NCI-H1930 (cell line): ENCODE measurements at places on chromosomes 12 and 14.
A peak's percentile ranks its signal among the peaks of the same experiment; 100 is the strongest.

DNA sequence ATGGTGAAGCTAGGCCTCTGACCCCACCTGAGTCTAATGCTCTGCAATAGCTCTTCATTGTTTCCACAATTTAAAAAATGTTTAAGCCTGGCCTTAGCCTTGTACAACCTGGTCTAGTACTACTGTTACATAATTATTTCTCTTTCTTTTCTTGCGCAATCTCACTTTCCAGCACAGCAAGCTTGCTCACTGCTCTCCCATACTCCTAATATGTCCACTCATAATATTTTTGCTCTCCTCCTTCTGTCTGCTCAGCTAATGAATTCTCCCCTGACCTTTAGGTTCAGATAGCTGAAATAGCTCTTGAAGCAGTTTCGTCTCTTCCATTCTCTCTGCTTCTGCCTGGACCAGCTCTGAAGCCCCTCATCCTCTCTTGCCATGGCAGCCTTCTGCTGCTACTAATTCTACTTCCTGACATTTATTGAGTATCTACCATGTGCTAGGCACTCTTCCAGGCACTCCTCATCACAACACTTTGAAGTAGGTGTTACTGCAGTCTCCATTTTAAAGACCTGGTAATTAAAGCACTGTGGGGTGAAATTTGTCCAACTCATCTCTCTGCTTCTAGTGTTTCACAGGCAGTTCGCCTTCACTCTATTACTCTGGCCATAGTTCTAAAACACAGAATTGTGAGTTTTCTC, 2.8 kb upstream of the SLC48A1 start:
- no peak for DNase-seq

GRCh38 chr12:80018119-80018518, 81.2 kb upstream of the OTOGL start:
- DNase-seq = no peak

DNA sequence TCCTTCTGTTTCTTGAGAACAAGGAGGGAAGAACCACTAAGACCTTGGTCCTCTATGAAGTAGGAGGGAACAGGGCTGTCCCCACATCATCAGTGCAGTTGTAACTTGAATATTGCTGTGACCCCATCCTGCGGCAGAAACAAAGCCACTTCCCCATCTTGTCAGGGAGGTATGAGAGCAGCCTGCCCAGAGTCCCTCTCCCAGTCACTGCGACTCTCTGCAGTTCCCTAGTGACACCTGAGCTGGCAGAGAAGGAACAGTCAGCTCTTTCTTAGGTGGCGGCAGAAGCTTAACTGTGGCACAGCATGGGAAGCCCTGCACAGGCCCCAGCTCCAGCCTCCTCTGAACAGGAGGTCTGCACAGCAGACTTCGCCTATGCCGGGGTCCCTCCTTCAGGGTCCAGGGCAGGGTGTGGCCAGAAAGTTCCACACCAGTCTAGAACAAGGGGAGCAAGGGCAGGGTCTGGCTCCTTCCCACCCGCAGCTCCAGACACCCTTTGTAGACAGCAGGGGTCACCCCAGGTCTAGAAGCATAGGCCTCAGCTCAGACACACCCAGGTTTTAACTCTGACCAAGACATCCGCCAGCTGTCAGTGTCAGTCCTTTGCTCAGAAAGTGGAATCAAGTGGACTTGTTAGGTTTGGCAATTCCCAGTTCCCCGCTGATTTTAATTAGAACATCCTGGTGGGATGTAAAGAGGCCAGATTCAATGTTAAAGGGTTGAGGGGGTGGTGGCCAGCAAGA, 36.8 kb downstream of the DEGS2 start:
- DNase-seq = no peak

GRCh38 chr12:47825173-47825639, 5.5 kb upstream of the HDAC7 start:
- DNase-seq = no peak

DNA sequence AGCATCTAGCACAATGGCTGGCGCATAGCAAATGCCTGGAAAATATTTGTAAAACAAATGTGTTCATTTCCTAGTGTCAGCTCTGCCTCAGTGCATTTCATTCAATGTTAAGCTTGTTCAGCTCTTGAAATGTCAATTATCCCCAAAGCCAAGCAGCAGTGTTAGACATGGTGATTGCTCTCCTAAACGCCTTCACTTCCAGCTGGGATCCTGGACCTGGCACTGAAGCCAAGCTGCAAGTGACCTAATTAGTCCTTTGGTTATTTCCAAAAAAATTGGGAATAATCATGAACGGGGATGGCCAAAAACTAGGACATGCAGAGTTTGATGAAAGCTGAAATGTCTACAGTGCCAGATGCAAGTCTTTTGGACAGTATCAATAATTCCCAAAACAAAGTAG, 54.9 kb upstream of the MDGA2 start:
- no peak for DNase-seq

GRCh38 chr14:71610149-71610548, 322.1 kb upstream of the RGS6 start:
- no peak for DNase-seq

DNA sequence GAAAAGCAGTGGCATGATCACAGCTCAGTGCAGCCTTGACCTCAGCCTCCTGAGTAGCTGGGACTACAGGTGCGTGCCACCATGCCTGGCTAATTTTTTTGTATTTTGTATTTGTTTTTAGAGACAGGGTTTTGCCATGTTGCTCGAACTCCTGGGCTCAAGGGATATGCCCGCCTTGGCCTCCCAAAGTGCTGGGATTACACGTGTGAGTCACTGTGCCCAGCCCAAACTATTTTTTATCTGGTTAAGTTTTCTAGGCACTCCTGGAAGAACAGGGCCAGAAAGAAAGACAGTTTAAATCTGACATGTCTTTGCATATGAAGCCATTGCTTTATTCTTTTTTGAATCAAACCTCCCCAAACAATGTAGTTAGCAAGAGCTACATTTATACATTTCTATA, 27.5 kb upstream of the PTGR2 start:
- no peak for DNase-seq

GRCh38 chr12:7134396-7135166, 4.4 kb downstream of the CLSTN3 start:
- DNase-seq = no peak

- DNase-seq = no peak
Observed at GRCh38 chr14:33578461-33579216, 372.2 kb downstream of the EGLN3 start.

DNA sequence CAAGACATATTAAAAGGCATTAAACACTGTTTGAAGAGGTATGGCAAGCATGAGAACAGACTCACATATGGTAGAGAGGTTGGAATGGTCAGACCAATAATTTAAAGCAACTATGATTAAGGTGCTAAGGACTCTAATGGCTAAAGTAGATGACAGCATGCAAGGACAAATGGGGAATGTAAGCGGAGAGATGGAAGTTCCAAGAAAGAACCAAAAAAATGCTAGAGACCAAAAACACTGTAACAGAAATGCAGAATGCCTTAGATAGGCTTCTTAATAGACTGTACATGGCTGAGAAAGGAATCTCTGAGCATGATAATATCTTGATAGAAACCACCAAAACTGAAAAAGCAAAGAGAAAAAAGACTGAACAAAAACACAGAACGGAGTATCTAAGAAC, 77.4 kb downstream of the RIN3 start:
- no peak for DNase-seq

- DNase-seq = peak; percentile 14
Observed at GRCh38 chr12:67441736-67442346, 172.7 kb downstream of the CAND1 start.

DNA sequence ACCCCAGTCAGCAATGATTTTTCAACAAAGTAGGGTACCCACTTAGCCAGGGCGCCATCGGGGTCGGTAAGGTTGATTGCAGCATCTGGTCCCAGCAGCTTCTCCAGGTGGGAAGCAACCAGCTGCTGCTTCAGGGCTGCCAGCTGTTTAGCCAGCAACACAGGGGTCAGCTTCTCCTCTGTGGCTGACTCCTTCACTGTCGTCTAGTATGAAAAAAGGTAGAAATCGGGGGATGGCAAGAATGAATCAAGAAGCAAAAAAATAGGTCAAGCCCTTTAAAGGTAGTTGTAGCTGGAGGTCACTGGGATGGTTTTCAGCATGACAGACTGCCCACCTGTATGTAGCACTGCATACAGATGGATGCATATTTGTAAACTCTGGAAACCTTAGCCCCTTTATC, 11.6 kb downstream of the MBD6 start:
- DNase-seq = no peak

GRCh38 chr12:66176105-66176900, 6.5 kb upstream of the TMBIM4 start:
- no peak for DNase-seq

- DNase-seq = no peak
Observed at GRCh38 chr14:78345131-78345744, 175.1 kb downstream of the NRXN3 start.

- no peak for DNase-seq
Observed at GRCh38 chr14:77131871-77132486, 9.6 kb downstream of the ZDHHC22 start.

GRCh38 chr14:105163040-105163742, 5.4 kb downstream of the JAG2 start:
- no peak for DNase-seq

DNA sequence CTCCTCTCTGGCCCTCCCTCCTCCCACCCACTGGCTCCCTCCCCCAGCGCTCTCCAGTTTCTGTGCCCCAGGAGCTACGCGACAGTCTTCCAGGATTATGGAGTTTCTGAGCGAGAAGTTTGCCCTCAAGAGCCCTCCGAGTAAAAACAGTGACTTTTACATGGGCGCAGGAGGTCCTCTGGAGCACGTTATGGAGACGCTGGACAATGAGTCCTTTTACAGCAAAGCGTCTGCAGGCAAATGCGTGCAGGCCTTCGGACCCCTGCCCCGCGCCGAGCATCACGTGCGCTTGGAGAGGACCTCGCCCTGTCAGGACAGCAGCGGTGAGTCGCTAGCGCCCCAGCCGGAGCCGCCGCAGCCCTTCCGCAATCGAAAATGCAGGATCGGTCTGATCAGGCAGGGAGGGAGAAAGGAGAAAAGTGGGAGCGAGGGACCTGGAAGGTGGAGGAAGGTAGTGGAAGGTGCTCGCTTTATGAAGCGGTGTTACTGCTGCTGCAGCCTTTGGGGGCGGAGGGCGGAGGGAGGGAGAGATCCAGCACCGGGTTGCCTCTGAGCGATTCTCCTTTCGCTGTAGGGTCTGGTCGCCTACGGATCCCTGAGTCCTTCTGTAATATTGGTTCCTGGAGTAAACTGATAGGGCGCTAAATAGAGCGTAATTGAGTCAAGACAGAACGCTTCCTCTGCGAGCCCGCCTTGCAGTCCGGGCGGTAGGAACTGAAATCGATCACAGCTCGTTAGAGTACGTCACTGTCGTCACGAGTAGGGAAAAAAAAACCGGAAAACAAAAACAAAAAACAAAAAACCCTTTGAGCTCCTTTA, at the start of gene ALX1:
Gene ALX1, plus strand, starts transcription at position 56 of the 819 bp plus-strand sequence. Its CDS starts 42 bp downstream, at position 98.
- DNase-seq = no peak

DNA sequence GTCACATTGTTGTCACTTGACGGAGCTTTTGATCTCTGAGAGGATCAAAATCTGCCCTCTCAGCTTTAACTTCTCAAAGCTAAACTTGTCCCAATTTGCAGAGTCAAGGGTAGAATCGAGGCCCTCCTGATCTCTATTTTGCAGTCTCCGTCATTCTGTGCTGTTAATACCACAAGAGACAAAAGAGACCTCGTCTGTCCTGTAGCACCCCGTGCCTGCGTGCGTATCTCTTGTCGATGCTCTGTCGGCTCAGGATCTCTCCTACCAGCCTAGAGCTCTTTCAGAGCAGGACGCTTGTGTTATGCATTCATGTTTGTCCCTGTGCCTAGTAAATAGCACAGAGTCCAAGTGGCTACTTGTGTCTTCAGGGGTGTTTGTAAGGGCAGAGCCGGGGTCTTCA, 5.1 kb downstream of the EVL start:
- no peak for DNase-seq

- no peak for DNase-seq
Observed at GRCh38 chr12:109449845-109450532, 27.1 kb downstream of the KCTD10 start.

DNA sequence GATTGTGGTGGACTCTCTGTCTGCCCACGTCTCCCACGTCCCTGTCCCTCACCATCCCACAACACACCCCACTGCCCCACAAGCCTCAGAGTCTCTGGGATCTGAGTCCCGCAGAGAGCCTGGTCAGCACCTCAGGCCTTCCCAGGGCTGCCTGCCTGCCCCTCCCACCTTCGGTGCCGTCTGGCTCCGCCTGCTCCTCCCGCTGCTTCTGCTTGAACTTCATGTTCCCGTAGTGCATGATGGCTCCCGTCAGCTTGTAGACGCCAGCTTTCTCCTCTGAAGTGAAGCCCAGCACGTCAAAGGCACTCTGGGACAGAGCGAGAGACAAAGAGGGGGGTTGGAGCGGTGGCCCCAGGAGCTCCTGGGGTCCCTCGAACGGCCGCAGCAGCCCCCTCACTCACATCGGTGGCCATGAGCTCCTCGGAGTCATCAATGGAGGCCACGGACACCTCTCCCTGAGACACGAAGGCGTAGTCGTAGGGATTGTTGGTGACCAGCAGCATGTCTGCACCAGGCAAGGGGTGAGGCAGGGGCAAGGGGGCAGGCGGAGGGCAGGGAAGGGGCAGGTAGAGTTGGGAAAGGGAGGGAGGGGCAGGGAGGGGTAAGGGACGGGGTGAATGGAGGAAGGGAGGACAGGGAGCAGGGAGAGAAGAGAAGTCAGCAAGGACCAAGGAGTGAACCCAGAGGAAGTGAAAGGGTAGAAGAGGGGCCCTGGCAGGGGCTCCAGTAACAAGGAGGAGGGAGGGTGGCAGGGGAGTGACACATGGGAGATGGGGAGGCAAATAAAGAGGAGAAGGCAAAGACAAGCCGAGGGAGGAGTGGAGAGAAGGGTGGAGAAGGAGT, 5.6 kb downstream of the MYH6 start:
- DNase-seq = no peak

DNA sequence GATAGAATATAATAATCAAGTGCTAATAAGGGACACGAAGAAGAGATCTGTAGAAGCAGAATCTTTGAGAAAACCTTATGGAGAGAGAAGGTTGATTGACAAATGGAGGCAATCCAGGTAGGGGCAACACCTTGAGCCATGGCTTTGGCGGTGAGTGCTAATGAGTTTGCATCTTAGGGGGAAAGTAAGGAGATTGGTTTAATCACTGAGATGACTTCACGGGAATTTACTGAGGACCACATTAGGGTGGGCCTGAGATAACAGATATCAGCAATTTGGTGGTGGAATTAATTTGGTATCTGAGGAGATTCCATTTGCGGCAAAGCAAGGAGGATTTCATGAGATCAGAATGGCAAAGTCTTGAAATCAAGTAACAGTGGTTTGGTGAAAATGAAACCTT, 1.8 kb upstream of the LARP4 start:
- DNase-seq = no peak
